Activated T-helper 1 cell treated with anti-CD3 and anti-CD28 coated beads, Interleukin-2, amount 50 U/mL, for 16 hours (primary cell): ENCODE measurements at places on chromosomes 16 and 17.

DNA sequence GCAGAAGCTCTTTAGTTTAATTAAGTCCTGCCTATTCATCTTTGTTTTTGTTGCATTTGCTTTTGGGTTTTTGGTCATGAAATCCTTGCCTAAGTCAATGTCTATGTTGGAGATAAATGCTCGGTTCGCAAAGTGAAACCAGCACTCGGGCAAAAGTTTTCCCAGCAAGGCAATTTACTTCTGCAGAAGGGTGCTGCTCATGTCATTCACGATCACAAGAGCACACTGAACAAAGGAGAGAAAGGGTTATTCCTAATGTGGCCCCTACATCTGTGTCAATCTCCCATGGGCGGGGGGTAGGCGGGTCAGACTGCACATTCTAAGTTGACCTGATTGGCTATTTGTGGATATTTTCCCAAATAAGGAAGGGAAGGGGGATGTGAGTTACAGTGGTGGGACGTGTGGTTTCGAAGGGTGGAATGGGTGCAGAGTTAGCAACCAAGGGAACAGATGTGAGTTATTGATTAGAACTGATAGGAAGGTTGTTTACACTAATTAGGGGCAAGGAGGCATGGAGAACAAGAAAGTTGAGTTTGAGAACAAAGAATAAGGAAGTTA lies 23.0 kb downstream of the ATF7IP2 start:
- DNase-seq = no peak

DNA sequence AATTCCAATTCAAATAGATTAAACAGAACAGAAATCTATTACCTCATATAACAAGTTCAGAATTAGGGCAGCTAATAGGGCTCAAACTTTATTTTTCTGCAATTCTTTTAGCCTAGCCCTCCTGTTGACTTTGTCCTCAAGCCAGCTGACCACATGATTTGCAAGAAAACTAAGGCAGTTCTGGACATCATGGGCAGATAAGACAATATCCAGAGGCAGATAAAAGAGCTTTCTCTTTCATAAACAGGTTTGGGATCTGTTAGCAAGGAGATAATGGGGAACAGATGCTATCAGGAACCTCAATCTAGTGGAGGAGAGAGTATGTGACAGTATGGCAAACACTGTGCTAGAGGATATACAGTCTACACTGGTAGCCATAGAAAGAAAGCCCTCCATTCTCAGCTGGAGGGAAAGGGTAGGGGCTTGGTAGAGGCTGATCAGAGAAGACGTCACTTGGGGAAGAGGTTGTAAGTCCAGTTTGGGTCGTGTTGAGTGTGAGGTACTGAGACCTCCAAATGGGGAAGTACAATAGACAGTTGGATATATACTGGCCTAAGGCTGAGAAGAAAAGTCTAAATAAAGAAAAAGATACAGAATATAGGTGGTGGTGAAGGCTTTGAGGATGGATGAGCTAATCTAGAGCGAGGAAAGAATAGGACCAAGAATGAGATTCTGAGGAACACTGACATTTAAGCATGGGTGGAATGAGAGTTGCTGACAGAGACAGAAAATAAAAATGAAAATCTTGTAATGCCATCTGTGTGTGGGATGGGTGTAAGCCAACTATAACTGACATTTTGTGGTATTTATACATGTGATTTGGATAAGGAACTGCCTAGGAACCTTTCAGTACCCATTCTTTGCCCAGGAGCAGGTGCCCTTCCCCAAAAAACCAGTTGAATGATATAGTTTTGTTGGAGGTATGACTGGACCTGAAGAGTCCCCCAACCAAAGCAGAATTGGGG lies 67.4 kb downstream of the CYB561 start:
- DNase-seq = no peak

- DNase-seq = no peak
Observed at GRCh38 chr17:47781397-47781796, 40.2 kb downstream of the OSBPL7 start.

DNA sequence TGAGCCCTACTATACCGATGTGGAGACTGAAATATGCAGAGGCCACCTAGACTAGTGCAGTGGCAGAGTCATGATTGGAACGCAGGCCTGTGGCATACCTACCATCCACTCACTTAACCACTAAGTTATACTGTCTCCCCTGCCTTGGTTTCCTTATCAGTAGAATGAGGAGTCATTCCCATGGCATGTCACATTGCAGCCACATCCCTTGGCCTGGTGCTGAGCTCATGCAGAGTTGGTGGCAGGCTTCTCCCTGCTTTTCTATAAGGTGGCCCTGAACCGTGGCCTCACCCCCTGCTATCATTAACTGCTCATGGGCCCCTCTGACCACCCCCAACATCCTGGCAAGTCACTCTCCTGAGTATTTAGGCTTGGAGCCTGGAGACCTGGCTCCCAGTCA lies 212.5 kb downstream of the KATNIP start:
- DNase-seq = no peak

GRCh38 chr17:13594310-13594709 lies 7.4 kb downstream of the HS3ST3A1 start:
- no peak for DNase-seq

GRCh38 chr17:38947189-38947588 lies 20.0 kb downstream of the FBXO47 start:
- no peak for DNase-seq

DNA sequence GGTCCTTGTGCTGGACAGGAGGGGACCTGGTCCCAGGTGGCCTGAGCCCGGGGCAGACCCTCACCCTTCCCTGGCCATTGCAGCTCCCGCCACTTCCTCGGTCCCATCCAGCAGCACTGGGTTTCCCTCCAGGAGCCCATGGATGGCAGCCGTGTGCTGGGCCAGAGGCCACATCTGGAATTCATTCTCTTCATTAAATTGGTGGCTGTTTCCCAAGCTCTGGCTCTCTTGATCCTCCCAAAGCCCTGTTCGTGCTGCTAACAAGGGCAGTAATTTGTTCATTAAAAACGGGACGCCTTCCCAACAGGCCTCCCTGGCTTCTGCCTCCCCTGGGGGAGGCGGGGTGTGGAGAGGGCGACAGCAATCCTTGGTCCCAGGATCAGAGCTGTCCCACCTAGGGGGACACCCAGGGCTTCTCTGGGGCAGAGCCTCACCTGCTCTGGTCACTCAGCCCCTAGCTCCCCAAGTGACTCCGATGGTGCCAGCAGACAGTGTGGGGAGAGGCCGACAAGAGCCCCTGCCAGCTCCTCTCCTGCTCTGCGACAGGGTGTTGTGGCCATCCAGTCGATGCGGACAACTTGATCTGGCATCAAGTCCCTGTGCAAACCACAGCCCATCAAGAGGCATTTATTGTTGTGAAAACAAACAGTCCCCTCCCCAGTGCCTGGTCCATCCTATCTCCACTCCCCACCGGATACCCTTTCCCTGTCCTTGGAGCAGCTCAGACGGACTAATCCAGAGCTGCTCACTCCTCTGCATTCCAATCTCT lies 44.0 kb downstream of the SDK2 start:
- no peak for DNase-seq

- DNase-seq = no peak
Observed at GRCh38 chr16:81630635-81631031, 148.5 kb upstream of the PLCG2 start.

GRCh38 chr17:45940826-45941225 lies 46.5 kb downstream of the MAPT start:
- no peak for DNase-seq

DNA sequence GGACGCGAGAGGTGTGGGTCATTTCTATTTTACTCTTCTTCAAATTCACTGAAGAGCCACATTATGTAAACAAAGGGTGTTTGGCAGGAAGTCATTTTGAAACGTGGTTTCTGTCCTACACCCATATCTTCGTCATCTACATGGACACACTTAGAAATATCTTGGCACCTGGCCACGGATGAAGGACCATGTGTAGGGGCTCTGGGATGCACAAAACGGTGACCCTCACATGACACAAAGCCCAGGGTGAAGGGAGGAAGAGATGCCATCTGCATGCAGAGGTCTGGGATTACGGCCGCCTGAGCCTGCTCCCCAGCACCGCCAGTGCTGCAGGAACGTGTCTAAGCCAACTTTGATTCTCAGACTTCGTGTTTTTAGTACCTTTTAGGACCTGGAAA lies 130.2 kb upstream of the CHMP6 start:
- no peak for DNase-seq

- DNase-seq = no peak
Observed at GRCh38 chr16:85104821-85105391, 7.4 kb downstream of the CIBAR2 start.

- no peak for DNase-seq
Observed at GRCh38 chr16:5837007-5837670, 739.5 kb upstream of the EEF2KMT start.

GRCh38 chr17:55452139-55452790 lies 30.6 kb upstream of the MMD start:
- no peak for DNase-seq

DNA sequence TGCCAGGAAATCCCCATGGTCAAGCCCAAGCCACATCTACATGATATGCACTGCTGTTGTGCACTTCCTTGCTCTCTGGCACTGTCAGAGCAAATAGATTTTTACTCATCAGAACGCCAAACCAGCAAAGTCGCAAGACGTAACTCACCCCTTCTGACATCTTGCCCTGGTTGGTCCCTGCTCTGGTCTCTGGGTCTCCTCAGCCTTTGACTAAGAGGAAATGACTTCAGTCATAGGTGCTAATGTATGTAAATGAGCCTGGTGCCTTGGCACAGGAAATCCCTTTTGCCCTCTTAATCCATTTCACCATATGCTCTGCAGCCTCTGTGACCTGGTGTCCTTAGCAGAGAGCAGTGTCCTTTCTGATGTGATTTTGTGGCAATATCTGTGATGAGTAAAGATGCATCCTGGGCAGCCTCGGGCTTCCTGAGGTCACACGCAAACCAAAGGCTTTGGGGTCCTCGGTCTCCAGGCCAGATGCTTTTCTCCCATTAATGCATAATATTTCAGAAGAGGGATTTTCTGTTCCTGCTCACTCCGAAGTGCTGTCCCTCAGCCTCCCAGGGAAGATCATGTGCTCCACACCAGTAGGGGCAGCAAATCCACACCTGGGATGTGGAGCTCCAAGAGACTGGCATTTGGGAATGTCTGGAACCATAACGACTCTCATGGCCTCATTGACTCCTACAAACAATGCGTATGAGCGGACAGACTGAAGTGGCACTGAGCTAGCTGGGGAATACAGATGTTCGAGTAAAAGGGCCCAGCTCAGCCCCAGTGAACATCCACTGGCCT lies 66.9 kb downstream of the GP2 start:
- DNase-seq = no peak

- DNase-seq = no peak
Observed at GRCh38 chr16:6104428-6104827, 1006.8 kb upstream of the EEF2KMT start.

- DNase-seq = no peak
Observed at GRCh38 chr16:77759821-77760220, 28.5 kb upstream of the VAT1L start.

- no peak for DNase-seq
Observed at GRCh38 chr17:62089334-62089733, 24.3 kb upstream of the MED13 start.

DNA sequence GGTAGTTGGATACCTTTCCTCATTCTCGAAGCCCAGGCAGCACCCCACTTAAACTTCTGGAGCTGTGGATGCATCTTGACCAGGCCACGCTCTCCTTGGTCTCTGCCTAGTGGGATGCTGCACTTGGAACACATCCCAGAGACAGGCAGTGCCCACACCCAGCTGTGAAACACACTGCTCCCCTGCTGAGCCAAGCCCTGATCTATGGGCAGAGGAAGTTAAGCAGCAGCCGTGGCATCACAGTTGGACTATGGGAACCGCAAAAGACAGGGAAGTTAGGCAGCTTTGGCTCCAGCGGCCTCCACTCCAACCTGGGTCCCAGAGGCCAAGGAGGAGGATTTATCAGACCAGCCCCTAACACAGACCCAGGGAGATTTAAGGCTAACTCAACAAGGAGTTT lies 284.8 kb upstream of the CCL2 start:
- no peak for DNase-seq

- DNase-seq = no peak
Observed at GRCh38 chr17:77846531-77847085, 111.9 kb upstream of the TNRC6C start.

- no peak for DNase-seq
Observed at GRCh38 chr16:56679818-56680217, 2.5 kb upstream of the MT1X start.

GRCh38 chr17:45042346-45043120 lies 8.9 kb downstream of the DCAKD start:
- DNase-seq = no peak

GRCh38 chr16:76464955-76465620 lies 187.9 kb downstream of the CNTNAP4 start:
- DNase-seq = no peak

- DNase-seq = no peak
Observed at GRCh38 chr16:9311303-9311954, 220.0 kb downstream of the HAPSTR1 start.

- DNase-seq = no peak
Observed at GRCh38 chr17:54007855-54008254, 185.1 kb downstream of the KIF2B start.

- no peak for DNase-seq
Observed at GRCh38 chr16:74268372-74268782, 28.2 kb upstream of the PSMD7 start.

DNA sequence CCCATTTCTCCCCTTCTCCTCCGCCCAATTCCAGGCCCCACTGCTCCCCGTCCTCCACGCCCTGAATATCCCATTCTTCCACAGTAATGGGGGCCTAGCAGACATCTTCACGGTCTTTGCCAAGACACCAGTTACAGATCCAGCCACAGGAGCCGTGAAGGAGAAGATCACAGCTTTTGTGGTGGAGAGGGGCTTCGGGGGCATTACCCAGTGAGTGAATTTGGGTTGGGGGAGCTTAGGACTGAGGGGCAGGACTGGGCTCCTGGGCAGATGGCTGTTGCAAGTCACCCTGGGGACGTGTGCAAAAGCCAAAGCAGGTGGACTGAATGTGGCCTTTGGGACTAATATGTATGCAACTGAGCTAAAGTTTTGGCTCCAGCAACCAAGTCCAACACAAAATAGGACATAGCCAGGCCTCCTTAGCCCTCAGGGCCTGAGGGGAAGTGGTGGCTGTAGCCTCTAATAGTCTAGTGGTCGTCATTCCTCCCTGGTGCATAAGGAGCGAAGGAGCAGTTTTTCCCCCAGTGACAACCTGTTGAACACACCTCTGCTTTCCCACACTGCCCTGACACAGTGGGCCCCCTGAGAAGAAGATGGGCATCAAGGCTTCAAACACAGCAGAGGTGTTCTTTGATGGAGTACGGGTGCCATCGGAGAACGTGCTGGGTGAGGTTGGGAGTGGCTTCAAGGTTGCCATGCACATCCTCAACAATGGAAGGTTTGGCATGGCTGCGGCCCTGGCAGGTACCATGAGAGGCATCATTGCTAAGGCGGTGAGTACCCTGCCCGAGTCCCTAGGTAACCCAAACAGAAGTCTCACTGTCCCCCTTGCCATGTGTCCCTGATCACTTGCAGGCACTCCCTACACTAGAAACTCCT lies 2.6 kb downstream of the ACADVL start:
- DNase-seq = no peak
